ENCODE measurements at places on chromosomes 6 and 20.

DNA sequence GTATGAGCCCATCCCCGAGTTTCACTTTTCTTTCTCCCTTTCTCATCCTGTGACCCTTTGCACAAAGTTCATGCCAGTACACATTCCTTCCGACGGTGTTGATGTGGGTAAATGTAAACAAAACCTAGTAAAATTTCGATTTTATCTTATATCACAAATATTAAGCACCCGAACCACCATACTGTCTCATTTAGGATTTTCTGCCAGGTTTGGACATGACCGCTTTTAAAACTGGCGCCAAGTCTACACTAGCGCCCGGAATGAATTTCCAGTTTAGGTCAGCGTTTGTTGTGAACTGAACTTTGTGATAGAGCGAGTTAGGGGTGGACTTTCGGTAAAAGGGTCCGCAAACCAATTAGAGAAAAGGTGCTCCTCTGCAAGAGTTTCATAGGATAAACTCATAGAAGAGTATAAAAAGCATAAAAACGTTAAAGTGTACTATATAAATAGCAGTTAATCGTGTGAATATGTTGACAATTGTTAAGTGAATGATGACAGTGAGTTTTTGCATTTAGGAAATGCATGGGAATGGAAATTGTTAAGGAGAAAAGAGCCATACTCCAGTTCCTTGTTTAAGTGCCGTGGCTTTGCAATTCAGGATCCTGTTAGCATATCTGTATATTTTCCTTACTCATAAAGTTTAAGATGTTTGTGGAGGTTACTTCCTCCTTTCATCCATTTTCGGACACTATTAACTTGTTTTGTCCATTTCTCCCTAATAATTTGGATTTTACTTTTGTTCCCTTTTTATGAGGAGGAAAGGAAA, 937 bp downstream of the AKAP7 start:
- no peak for DNase-seq

- DNase-seq = no peak
Observed at GRCh38 chr20:52110456-52110855, 81.1 kb downstream of the ZFP64 start.

- no peak for DNase-seq
Observed at GRCh38 chr6:20775981-20776380, 241.7 kb downstream of the CDKAL1 start.

- DNase-seq = no peak
Observed at GRCh38 chr20:18613553-18613952, 25.7 kb downstream of the DTD1 start.

GRCh38 chr20:34536798-34537394, 20.7 kb downstream of the DYNLRB1 start:
- DNase-seq = peak; percentile 56

DNA sequence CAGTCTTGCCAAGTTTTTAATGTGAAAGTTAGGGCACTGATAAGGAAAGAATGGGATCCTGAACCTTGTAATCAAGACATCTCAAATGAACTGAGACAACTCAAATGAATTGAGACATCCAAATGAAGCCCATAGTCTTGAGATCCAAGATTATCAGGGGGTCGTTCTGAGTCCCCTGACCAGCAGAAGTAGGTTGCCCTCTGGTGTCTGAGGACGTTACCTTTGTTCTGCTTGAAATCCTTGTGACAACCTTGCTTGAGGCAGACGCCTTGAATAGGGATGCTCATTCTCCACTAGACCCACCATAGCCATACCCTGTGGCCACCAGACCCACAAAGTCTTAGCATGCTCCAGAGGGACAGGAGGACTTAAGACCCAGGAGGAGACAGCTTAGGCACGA, 37.7 kb downstream of the ZBTB9 start:
- DNase-seq = no peak

DNA sequence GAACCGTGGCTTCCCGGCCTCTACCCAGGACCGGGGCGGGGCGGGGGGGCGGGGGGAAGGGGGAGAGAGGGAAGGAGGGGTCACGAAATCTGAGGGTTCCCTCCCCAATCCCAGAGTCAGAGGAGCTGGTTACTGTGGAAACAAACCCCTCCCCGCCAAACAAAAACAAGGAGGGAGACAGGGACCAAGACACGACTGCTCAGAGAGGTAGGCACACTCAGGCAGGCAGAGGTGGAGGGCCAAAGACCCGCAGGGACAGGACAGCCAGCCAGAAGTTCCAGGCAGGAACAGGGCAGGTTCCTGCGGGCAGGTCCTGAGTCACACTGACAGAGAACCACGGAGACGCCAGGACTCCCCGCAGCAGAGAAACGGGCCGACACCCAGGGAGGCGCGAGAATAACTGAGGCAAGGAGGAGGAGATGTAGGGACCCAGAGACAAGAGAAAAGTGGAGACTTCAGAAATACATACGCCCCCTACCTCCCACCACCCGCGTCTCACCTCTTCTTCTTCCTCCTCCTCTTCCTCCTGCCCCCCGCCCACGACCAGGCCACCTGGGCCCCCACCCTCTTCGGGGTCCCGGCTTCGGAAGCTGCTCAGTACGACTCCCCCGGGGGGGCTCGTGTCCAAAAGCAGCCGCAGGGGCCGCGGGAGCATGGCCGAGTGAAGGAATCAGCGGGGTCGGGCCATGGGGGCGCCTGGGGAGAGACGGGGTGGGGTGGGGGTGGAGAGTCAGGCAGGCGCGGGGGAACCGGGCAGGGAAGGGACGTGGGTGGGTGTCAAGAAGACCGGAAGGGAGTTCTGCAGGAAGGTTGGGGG, 578 bp downstream of the RGL2 start:
- DNase-seq = peak; percentile 72

GRCh38 chr6:129472239-129472638, 237.7 kb downstream of the ARHGAP18 start:
- DNase-seq = no peak

DNA sequence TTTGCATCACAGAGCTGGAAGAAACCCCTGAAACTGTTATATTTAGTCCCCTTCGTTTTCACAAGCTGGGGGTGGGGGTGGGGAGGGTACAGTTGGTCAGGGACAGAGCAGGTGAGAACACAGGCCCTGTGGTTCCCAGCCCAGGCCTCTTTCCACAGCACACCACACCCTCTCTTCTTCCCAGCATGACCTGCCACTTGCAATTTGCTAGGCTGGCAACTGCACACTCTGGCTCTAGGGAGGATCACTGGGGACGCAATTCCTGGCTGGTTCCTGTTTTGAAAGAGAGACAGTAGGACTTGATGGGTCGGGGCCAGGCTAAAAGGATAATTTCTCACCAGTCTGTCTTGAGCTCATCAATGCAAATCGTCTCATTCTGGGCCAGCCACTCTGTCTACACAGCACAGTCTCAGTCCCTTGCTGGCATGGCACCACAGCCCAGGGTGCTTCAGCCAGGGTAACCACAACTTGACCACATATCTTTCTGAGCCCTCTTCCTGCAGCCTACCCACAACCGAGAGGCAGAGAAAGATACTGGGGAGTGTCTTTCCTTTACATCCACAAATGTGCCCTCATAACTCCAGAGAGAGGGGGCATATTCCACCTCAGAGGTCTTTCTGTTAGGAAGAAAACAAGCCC, 41.7 kb upstream of the EMILIN3 start:
- DNase-seq = no peak

DNA sequence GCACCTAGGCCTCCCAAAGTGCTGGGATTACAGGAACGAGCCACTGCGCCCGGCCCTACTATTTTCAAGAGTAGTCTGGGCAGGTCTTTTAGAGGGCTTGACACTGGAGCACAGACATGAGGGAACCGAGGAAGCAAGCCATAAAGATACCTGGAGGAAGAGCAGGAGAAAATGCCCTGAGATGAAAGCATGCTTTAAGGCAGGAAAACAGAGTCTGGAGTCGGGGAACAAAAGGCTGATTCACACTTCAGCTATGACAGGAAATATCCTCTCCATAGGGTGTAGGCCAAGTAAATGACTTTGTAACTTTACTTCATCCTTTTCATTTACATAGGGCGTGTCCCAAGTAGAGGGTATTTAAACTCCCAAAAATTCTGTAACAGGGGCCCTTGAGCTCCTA, 4.3 kb upstream of the SERINC3 start:
- DNase-seq = no peak

GRCh38 chr20:59996108-59996507, 37.9 kb downstream of the CDH26 start:
- no peak for DNase-seq

GRCh38 chr6:134447423-134447822, 129.5 kb upstream of the SGK1 start:
- DNase-seq = no peak

Measured in endothelial cell (in vitro differentiated cells).